ENCODE measurements at places on chromosomes 12 and 14.
A peak's percentile ranks its signal among the peaks of the same experiment; 100 is the strongest.

DNA sequence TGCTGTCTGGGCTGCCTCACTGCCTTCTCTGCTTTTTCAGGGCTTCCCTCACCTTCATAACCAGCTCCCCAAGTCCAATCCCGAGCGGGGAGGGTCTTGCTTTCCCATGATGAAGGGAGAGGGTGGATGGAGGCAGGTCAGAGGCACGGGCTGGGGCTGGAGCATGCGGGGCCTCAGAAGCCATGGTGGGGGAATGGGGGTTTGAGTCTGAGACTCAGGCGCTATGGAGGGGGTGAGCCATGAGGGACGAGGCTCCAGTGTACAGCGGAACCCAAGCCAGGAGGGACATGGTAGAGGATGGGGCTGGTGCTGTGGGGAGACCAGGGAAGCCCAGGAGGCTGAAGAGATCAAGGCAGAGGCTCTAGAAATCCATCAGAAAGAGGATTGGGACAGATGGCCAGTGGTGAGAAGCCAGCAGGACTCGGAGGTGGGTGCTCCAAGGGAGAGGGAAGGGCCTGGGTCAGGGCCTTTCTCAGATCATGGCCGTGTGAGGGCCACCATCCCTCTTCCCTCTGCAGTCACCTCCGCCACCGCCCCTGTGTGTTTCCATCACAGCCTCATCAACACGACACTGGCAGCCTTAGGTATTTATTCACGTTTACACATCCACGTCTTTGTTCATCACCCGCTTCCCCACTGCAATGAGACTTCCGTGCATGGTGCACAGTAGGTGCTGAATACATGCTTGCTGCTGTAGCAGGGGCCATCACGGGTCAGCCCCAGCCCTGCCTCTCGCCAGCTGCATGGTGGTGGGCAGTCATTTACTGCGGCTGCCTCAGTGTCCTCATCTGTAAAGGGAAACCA lies 144.7 kb downstream of the ADGRD1 start:
- DNase-seq, result no peak

DNA sequence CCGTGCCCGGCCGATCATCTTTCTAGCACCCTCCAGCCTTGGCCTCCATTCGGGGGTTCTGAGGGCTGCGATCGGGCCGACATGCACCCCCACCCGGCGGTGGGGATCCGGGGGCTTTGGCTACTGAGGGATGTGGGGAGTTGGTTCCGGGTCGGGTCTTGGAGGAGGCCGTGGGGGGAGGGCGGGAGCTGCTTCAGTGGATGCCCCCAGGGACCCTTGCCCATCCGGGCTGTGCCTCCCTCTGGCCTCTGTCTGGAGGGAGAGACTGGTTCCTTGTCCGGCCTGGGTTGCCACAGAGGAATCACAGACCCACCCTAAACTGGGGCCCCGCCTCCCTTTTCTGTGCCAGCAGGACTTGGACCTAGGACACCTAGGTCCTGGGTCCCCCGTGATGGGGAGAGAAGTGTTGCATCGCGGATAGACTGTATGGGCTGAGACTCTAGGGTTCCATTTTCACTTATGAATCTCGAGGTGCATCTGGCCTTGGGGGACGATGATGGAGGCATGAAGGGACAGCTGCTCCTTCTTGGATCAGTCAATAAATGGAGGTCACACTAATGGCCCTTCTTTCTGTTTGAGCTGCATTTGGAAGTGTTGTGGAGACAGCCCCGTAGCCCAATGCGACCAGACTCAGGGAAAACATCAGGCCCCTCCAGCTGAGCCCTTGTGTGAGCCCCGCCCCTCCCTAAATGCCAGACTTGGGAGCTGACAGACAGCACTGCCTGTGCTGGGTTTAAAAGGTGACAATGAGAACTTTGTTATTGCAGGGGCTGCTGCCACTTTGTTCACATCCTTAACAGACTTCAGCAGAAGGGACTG lies 577 bp downstream of the DTX3 start:
- DNase-seq, result no peak

- DNase-seq, result no peak
These were observed 1.2 kb downstream of the TESC start for GRCh38 chr12:117098024-117098360.

DNA sequence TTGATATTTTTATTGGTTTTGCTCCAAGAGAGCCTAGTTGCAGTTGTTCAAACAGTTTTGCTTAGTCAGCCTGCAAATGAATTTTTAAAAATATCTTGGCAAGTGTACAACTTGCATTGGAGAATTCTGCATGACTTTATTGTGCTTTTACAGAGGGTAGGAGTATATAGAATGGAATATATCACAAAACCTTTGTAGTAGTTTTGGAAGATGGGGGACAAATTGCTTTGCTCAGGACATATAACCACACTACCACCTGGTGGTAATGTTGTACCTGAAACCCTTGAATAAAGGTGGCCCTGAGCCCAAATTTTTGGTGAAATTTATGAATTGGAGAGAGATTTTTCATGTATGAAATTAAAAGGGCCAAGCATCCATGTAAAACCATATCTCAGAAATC lies 645.2 kb downstream of the MED13L start:
- no peak for DNase-seq

GRCh38 chr12:132505105-132505851 lies 15.3 kb downstream of the FBRSL1 start:
- no peak for DNase-seq

- no peak for DNase-seq
These were observed 38.7 kb upstream of the OR5AU1 start for GRCh38 chr14:21194597-21194996.

DNA sequence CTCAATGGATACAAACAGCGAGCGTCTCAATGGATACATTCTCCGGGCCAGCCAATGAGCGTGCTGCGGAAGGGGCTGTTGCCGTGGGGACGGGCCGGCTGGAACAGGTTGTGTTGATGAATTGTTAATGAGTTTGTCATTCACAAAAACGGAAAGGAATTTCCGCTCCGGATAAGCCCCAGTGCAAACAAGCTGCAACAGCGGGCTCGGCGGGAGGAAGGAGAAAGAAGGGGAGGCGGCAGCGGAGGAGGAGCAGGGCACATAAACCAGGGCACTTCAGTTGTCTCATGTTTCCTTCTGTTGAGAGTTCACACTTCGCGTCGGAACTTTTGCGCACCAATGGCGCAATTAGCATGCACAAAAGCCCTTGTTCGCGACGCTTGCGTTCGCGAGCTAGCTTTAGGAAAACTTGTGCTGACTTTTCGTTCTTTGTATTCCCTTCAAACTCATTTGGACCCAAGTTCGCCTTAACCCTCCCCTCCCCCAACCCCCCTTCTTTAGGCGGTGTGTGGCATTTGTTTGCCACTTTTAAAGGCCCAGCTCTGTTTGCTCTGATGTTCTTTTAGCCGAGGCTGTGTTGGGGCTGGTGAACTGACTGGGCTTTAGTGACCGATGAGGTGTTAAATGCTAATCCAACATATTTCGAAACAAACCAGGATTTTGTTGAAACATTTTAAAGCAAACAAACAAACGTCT lies at the start of gene DUSP6:
DUSP6 (minus strand) TSS at position 10 of the 696 bp plus-strand sequence. CDS start 462 bp downstream, outside the sequence.
- peak; percentile 99 for DNase-seq

GRCh38 chr12:55847033-55847432 lies 4.3 kb upstream of the MMP19 start:
- no peak for DNase-seq

- DNase-seq, result no peak
These were observed 1523.5 kb downstream of the AACS start for GRCh38 chr12:126588586-126589249.

- no peak for DNase-seq
These were observed 34.1 kb downstream of the ACADS start for GRCh38 chr12:120759591-120760348.

DNA sequence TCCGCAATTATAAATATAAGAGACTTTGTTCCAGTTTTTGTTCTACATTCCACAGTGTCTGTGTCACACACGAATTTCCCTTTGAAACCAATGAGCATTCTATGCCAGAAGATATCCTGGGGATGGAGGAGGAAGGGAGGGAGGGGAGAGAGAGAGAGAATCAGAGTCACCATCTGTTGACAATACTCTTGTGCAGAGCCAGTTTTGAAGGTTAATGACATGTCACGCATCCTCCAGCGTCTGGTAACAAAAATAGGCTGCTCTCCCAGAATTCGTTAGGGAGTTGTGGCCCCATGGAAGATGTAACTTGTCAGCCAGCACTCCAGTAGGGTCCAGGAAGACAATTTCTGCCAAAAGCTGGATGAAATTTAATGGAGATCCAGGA lies 213.5 kb upstream of the KRR1 start:
- DNase-seq, result peak; percentile 21

- no peak for DNase-seq
These were observed 277.9 kb upstream of the FLRT2 start for GRCh38 chr14:85252011-85252410.

GRCh38 chr12:22812531-22812930 lies 187.6 kb downstream of the ETNK1 start:
- DNase-seq, result no peak

DNA sequence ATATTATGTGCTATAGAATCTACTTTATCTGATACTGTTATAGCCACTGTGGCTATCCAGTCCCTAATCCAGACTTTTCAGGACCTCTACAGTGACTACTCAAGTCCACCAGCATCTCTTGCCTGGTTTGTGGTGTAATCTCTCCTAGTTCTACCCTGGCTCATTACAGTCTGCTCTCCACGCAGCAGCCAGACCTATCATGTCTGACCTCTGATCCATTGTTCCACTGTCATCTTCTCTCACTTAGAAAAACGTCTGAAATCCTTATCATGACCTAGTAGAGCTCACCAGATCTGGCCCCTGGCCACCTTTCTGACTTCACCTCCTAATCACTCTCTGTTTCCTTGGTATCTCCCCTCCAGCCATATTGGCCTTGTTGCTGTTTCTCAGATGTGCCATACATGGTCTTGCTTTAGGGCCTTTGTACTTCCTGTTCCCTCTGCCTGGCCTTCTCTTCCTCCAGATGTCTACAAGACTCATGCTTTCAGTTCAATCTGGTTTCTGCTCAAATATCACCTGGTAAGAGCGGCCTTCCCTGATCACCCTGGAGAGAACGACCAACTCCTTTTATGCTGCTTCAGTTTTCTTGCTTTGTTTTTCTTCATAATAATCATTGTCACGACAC lies 475.5 kb downstream of the AACS start:
- DNase-seq, result no peak

DNA sequence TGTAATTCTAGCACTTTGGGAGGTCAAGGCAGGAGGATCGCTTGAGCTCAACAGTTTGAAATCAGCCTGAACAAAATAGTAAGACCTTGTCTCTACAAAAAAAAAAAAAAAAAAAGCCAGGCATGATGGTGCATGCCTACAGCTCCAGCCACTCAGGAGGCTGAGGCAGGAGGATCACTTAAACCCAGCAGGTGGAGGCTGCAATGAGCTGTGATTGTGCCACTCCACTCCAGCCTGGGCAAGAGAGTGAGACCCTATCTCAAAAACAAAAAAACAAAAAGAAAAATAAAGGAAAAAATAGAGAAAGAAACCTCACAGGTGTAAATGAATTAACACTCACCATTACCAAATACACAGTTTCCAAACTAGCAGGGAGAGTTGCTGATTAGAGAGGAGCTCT lies 34.2 kb upstream of the TUBA1A start:
- DNase-seq, result no peak

- DNase-seq, result no peak
These were observed 108.1 kb upstream of the HIF1A start for GRCh38 chr14:61587081-61587713.

GRCh38 chr14:52900731-52901130 lies 50.1 kb downstream of the FERMT2 start:
- no peak for DNase-seq

DNA sequence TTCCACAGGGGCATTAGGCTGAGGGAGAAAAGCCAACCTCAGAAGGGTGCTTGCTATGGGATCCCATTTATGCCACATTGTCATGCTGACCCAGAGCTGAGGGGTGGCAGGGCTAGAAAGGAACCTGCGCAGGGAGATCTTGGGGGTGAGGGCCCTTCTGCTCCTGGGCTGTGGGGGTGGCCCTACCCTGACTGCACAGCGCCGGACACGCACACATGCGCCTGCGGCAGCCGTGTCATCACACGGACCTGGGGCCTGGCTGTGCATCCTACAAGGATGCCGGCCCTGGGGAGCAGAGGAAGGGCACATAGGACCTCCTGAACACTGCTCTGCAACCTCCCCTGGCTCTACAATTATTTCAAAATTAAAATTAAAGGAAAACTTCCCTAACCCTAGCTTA lies 6.9 kb downstream of the CDCA4 start:
- no peak for DNase-seq

- no peak for DNase-seq
These were observed 83.6 kb upstream of the VASH1 start for GRCh38 chr14:76677534-76678145.

DNA sequence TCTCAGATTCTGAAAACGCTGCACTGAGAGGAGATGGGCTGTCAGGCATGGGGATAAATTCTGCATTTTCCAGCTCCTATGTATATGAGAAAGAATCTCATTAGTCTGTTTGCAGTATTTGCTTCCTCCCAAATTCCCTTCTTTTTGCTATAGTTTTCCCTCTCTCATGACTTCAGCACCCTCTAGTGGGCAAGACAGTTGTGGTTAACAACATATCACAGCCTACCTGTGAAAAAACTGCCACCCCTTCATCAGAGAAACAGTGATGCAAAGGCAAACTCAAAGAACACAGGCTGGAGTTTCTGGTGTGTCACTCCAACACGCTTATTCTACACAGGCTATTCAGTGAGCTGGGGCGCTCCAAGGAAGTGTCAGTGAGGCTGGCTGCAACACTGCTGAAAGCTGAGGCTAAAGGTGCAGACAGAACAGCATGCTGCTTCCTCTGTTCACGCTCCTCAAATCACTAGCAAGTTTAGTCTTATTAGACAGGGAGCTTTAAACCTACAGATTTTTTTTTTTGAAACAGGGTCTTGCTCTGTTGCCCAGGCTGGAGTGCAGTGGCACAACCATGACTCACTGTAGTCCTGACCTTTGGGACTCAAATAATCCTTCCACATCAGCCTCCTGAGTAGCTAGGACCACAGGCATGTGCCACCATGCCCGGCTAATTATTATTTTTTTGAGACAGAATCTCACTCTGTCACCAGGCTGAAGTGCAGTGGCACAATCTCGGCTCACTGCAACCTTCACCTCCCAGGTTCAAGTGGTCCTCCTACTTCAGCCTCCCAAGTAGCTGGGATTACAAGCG lies 19.3 kb downstream of the ZC2HC1C start:
- DNase-seq, result peak; percentile 1

DNA sequence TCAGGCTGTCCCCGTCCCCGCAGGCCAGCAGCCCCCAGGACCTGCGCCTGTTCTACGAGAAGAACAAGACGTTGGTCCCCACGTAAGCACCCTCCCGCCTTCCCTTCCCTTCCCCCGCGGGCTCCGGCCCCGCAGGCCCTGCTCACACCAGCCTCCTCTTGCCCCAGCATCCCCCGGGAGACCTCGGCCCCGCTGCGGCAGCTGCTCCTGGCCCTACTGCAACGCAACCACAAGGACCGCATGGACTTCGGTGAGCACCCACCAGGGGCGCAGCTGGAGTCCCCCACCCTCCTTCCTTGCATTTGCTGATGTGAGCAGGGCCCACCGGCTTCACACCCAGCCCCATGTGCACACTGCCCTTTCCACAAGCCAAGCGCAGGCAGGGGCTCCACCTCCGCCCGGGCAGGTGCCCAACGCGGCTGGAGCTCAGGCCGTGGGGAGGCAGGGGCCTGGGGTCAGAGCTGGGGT lies 15.4 kb downstream of the ULK1 start:
- no peak for DNase-seq

- peak; percentile 82 for DNase-seq
These were observed at the start of gene UNC79 for GRCh38 chr14:93430315-93431035. TSS of gene UNC79 (plus strand) at chr14:93430939. CDS start at chr14:93431030, 91 bp downstream.

- no peak for DNase-seq
These were observed 57.9 kb downstream of the OTX2 start for GRCh38 chr14:56752428-56752827.
